Kidney (tissue), 22 donors: ENCODE measurements at places on chromosomes 7 and 10.

DNA sequence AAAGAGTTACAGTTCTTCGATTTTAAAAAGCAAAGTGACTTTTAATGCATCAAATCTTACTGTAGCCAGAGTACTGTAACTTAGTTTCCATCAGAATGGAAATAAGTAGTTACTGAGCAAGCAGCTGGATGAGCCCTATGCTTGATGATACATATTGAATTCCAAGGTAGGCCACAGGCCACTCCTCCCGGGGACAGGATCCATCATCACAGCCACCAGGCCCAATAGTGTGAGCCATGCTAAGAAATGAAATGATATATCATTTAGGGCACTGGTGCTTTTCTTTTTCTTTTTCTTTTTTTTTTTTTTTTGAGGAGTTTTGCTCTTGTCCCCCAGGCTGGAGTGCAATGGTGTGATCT lies 42.9 kb upstream of the TOMM7 start:
- DNase-seq = no peak

GRCh38 chr7:135957627-135958026 lies 19.5 kb downstream of the MTPN start:
- no peak for DNase-seq

GRCh38 chr10:75223507-75223906 lies 12.2 kb downstream of the COMTD1 start:
- no peak for DNase-seq

- DNase-seq = no peak
Measured at GRCh38 chr7:298375-298702, 8.4 kb downstream of the FOXL3 start.

- no peak for DNase-seq
Measured at GRCh38 chr7:95867309-95867708, 95.0 kb downstream of the DYNC1I1 start.

DNA sequence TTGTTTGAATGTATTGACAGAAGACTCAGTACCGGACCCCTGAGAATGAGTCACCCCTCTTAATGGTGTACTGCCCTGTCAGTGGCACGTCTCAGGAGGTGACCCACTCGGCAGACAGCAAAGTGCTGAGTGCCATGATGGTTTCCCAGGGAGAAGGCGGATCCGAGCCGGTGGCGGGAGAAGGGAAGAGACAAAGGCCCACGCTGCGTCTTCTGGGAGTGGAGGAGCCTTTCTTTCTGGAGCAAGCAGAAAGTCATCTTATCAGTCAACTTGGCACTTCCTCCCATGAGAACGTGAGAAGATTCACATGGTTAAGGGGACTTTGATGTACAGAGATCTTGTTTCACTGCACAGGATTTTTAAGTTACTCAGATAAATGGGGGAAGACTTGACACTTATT lies 14.6 kb upstream of the PPP2R2D start:
- DNase-seq = no peak

GRCh38 chr10:21751341-21752310 lies 217.6 kb downstream of the MLLT10 start:
- DNase-seq = no peak

GRCh38 chr7:13603661-13604060 lies 385.8 kb downstream of the ETV1 start:
- no peak for DNase-seq
